Hypothalamus (tissue), 51 donors: ENCODE measurements at places on chromosomes 7 and 10.

DNA sequence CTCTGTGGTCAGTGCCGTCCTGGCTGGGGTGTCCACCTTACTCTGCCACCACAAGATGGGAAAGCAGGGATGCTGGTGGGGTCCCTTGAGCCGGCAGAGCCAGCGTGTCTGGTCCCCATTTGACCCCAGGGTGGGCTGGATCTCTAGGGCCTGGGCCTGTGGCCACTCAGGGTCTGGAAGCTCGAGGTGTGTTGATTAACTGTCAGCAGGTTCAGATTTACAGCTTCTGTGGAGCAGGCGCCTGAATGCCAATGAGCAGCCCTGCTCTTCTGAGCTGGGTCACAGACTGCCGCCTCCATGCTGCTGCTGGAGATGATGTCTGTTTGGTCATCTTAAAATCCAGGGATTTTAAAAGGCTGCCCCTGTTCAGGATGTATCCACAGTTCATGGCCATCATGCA, 11.3 kb upstream of the DPYSL4 start:
- no peak for DNase-seq

- DNase-seq: no peak
Measured at GRCh38 chr10:70805619-70806215, 10.0 kb upstream of the SGPL1 start.

- DNase-seq: no peak
Measured at GRCh38 chr7:70416347-70416985, 715.5 kb upstream of the GALNT17 start.

GRCh38 chr7:1242606-1243289, 10.1 kb downstream of the UNCX start:
- no peak for DNase-seq

- DNase-seq: no peak
Measured at GRCh38 chr10:13048762-13049161, 47.2 kb upstream of the CCDC3 start.

DNA sequence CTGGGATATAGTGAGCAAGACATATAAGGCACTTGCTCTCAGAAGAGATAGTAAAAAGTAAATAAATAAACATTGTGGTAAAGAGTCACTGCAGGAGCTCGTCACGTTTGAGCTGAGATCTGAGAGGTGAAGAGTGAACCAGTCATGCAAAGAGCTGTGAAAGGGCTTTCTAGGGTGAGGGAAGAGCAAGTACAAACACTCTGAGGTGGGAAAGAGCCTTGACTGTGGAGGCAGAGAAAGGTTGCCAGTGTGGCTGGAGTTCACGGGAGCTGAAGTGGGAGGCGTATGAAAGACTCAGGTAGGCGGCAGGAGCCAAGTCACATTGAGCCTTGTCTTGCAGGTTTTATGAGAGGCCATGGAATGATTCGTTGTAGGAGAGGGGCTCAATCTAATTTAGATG, 141.0 kb downstream of the C1GALT1 start:
- no peak for DNase-seq

DNA sequence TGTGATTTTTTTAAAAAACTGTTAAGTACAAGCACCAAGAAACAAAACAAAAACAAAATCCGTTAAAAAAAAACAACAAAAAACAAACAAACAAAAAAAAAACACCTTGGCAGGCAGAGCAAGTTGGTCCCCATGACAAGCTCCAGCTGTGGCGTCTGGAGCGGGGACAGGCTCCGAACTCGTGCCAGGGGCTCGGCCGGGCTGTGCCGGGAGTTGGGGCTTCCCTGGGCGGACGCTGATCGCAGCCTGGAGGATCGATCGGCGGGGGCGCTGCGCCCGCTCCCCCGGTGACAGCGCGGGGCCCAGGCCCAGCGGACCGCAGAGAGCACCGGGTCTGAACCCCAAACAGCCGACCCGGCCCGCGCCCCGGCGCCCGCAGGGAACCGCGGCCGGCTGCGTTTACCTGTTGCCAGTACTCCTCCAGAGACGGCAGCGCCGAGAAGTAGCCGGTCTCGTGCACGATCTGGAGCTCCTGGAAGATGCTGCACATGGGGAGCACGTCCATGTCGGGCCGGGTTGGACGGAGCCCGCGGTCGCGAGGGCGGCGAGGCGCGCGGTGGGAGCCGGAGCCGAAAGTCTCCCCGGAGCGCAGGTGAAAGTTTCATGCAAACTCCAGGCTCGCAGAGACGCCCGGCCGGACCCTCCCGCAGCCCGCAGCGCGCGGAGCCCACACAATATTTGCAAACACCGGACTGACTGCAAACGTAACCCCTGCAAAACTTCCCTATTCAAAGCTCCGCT, at the start of gene KLF6:
Gene KLF6 (minus strand): TSS at position 700 of the 741 bp plus-strand sequence. CDS start 195 bp downstream, at position 505.
- DNase-seq: no peak

- no peak for DNase-seq
Measured at GRCh38 chr7:55192723-55193122, 172.4 kb upstream of the LANCL2 start.

DNA sequence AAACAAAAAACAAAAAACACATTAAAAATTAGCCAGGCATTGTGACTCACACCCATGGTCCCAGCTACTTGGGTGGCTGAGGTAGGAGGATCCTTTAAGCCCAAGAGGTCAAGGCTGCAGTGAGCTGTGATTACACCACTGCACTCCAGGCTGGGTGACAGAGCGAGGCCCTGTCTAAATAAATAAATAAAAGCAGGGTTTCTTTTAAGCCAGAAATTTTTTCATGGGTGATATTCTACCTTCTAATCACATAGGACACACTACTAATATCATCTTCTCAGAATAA, 14.2 kb upstream of the SVIL start:
- no peak for DNase-seq

- no peak for DNase-seq
Measured at GRCh38 chr10:75019370-75019769, 92.1 kb upstream of the SAMD8 start.
